Sigmoid colon (tissue), 7 donors: ENCODE measurements at places on chromosomes 1 and 21. TPM values are rescaled to one million over a fixed set of nuclear protein-coding genes. Genes with fewer than 3 reads are reported as not detected.
A peak's percentile ranks its signal among the peaks of the same experiment; 100 is the strongest.

- no peaks in the 10 kb centered on the region for H3K36me3 ChIP-seq
- peaks cover 8% of the 10 kb centered on the region for H3K4me1 ChIP-seq
- peaks cover 16% of the 10 kb centered on the region for H3K27me3 ChIP-seq
Observed at GRCh38 chr1:26156285-26157038, 2.4 kb upstream of the FAM110D start.

DNA sequence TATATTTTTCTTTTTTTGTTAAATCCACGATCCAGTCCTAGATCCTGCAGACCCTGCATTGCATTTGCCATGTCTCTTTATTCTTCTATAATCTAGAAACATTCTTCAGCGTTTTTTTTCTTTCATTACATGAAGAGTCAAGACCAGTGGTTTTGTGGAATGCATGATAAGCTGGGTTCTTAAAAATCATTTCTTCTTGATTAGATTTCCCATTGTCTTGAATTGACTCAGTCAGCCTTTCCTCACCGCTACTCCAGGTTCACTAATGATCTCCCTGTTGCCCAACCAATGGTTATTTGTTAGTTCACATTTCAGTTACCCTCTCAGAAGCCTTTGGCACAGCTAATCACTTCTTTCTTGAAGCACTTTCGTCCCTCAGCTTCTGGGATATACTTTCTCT is 25.2 kb downstream of the CHD1L start:
- no peak overlapping the region for H3K4me3 ChIP-seq
- H3K36me3 ChIP-seq = peaks cover 12% of the 10 kb centered on the region
- H3K27me3 ChIP-seq = no peaks in the 10 kb centered on the region
- H3K27ac ChIP-seq = no peak overlapping the region
- no peak for DNase-seq

GRCh38 chr1:6000444-6001288 is 8.4 kb upstream of the NPHP4 start:
- no peaks in the 10 kb centered on the region for H3K4me1 ChIP-seq
- no peak overlapping the region for H3K4me3 ChIP-seq
- H3K27ac ChIP-seq = no peak overlapping the region
- H3K27me3 ChIP-seq = no peaks in the 10 kb centered on the region

The LRRC8B gene
- total RNA-seq = 6.4 TPM

The RGL1 gene
- 34.6 TPM for total RNA-seq

DNA sequence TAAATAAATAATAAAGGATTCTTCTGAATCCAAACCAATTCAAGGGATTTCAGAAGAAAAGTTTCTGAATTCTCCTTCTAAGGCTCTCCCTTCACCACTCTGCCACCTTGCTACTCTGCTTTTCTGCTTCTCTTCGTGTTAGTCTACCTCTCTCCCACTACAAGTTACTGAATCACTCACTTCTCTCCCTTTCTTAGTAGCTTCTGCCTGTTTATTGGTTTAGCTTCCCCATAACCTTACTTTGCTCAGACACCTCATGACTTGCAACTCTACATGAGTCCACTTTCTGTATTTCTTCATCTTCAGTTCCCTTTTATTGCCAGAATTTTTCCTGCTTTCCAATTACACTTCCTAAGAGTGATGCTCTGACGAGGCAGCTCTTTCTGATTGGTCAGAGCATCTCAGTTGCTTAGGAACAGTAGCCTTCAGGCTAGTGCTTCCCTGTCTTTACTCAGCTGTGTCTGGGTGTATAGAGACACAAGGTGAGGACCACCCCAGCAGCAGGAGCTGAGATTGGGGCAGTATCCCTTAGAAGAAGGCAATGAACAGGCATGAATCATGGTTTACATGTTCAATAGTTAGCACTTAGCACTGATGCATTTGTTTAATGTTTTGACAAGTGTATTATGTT is 144.6 kb downstream of the SLC30A10 start:
- H3K4me1 ChIP-seq = peaks cover 11% of the 10 kb centered on the region
- no peaks in the 10 kb centered on the region for H3K36me3 ChIP-seq
- no peaks in the 10 kb centered on the region for H3K27me3 ChIP-seq
- no peak overlapping the region for H3K27ac ChIP-seq

DNA sequence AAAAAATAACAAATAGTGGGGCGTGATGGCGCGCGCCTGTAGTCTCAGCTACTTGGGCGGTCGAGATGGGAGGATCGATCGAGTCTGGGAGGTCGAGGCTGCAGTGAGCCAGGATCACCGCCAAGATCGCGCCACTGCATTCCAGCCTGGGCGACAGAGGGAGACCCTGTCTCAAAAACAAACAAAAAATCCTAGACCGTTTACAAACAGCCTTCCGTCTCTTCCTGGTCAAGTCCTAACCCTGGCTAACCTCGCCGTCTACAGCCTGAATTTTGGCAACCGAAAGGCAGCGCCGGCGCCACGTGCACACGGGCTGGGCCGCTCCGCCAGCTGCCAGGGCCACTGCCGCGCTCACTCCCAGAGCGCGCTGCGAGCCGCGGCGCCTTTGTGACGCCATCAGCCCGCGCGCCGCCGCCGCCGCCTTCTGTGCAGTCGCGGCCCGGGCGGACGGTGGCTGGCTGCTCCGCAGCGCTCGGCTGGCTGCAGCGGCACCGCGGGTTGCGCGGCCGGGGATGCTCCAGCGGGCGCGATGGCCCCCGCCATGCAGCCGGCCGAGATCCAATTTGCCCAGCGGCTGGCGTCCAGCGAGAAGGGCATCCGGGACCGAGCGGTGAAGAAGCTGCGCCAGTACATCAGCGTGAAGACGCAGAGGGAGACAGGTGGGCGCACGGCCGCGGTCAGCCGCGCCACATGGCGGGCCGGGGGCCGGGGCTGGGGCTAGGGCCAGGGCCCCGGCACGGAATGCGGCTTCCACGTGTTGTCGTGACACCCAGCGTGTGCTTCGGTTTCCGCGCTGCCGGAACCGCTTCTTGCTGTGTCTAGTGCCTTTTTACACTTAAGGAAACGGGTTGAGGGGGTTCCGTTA is at the start of the genes HSF2BP and RRP1B:
HSF2BP (minus strand) TSS at position 353 of the 865 bp plus-strand sequence. CDS start 1,392 bp downstream, outside the sequence.
RRP1B (plus strand) TSS at position 425 of the 865 bp plus-strand sequence; CDS start at position 530, 105 bp downstream.
- H3K27me3 ChIP-seq = no peaks in the 10 kb centered on the region
- peak within 1 kb of the TSS; percentile 96 for H3K4me3 ChIP-seq
- DNase-seq = peak; percentile 89
- H3K36me3 ChIP-seq = peaks cover 3% of the 10 kb centered on the region
- no peaks in the 10 kb centered on the region for H3K4me1 ChIP-seq
- H3K27ac ChIP-seq = peak within 1 kb of the TSS; percentile 88

The IL20 gene
- not detected for total RNA-seq

DNA sequence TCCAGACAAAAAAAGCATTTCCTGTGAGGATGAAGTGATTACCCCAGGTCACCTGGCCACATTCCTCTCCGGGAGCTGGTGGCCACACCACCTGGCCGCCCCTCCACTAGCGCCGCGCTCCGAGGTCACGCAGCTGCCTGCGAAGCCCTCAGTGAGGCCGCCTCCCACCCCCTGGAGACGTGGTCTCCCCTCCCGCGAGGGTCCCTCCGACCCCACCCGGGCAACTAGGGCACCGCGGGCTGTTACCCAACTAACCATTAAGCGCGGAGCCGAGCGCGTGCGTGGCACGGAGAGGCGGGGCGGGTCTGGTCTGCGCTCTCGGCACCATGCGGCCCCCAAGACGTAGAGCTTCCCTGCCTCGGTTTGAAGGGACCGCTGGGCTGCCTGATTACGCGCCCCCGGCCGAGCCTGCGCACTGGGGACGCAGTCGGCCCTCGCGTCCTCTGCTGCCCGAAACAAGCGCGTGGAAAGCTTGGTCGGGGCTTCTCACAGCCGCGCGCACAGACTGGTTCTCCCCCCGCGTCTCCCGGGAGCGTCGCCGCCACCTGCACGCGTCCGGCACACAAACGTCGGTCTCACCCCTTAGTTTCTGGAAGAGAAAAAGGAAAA is 106.5 kb downstream of the SLC16A1 start:
- H3K4me3 ChIP-seq = no peak overlapping the region
- H3K27me3 ChIP-seq = peaks cover 41% of the 10 kb centered on the region
- peaks cover 10% of the 10 kb centered on the region for H3K4me1 ChIP-seq
- no peaks in the 10 kb centered on the region for H3K36me3 ChIP-seq

The HHIPL2 gene
- not detected for total RNA-seq

The CLDN14 gene
- not detected for total RNA-seq

DNA sequence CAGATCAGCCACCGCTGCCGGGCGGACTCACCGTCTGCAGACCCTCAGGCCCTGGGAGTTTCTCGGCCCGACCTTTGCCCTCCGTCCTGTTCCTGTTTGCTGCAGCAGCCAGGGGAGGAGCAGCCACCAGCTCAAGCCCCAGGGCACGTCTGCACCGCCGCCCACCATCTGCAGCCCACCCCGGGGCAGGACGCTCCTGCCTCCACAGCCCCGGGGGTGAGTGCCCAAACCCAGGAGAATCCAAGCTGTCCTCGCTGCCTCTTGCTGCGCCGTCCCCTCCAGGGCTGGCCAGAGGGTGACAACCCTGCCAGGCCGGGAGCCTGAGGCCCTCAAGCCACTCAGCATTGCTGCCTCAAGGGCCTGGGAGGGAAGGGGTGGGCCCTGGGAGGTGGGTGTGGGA is 1.2 kb upstream of the SLC25A34 start:
- H3K27me3 ChIP-seq = no peaks in the 10 kb centered on the region
- H3K4me3 ChIP-seq = no peak overlapping the region
- peaks cover 30% of the 10 kb centered on the region for H3K36me3 ChIP-seq

The VWA5B1 gene
- not detected for total RNA-seq

DNA sequence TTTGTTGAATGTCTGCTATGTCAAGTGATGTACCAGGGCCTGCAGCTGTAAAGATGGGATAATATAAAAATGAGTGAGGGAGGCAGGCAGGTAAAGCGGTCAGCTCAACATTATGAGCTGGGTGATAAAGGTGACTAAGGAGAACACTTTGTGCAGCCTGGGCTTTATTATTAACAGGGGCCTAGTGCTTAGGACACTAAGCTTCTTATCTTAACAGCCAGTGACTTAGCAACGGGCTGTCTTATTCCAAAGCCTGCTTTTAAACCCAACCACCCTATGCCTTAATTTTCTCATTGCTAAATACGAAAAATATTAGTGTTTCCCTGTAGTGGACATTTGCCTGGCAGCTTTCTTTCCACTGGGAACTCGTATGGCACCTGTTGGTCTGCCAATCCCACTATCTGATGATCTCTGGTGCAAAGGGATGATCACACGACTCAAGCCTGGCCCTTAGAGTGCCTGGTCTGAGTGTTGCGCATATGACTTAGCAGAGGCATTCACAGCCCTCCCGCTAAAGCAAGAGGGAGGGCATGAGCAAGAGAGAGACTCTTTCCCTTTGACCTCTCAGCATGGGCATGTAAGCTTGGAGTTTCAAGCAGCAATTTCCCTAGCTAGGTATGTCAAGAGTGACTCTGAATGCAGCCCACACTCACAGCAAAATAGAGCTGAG is 98.6 kb upstream of the PAPPA2 start:
- no peaks in the 10 kb centered on the region for H3K27me3 ChIP-seq
- no peak overlapping the region for H3K27ac ChIP-seq
- no peaks in the 10 kb centered on the region for H3K36me3 ChIP-seq
- DNase-seq = no peak

The MATN1 gene
- 0.54 TPM for total RNA-seq

The JAM2 gene
- 13.0 TPM for total RNA-seq

- H3K27ac ChIP-seq = no peak overlapping the region
- no peaks in the 10 kb centered on the region for H3K4me1 ChIP-seq
- H3K27me3 ChIP-seq = no peaks in the 10 kb centered on the region
- no peak for DNase-seq
Observed at GRCh38 chr1:168291222-168291837, 10.7 kb downstream of the TBX19 start.

The KPNA6 gene
- 47.0 TPM for total RNA-seq

The DMBX1 gene
- not detected for total RNA-seq

DNA sequence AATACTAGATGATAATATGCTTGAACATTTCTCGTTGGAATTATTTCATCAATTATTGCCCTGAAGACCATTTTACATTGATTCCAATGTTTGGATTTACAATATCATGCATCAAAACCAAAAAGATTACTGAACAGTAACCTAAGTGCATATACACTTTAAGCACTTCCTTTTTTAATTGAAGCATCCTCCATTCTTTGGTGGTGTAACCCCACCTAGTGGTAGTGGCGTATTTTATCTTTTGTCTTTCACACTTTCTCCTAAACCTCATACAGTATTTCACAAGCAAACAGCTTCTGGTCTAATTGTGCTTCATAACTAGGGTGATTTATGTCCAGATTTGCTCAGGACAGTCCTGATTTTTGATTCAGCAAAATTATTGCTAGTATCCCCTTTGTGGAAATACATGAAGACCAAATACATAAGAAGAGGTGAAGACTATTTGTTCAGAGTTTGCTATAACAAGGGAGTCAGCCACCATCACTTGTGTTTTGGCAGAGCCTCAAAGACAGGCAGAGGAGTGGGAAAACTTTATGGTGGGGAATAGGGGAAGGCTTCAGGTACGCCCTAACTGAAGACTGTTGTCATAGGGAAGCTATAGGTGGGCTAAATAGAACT is 3.4 kb upstream of the NVL start:
- no peak for DNase-seq
- no peaks in the 10 kb centered on the region for H3K4me1 ChIP-seq
- no peaks in the 10 kb centered on the region for H3K27me3 ChIP-seq
- H3K27ac ChIP-seq = no peak overlapping the region
- no peaks in the 10 kb centered on the region for H3K36me3 ChIP-seq

The C1QTNF12 gene
- not detected for total RNA-seq

DNA sequence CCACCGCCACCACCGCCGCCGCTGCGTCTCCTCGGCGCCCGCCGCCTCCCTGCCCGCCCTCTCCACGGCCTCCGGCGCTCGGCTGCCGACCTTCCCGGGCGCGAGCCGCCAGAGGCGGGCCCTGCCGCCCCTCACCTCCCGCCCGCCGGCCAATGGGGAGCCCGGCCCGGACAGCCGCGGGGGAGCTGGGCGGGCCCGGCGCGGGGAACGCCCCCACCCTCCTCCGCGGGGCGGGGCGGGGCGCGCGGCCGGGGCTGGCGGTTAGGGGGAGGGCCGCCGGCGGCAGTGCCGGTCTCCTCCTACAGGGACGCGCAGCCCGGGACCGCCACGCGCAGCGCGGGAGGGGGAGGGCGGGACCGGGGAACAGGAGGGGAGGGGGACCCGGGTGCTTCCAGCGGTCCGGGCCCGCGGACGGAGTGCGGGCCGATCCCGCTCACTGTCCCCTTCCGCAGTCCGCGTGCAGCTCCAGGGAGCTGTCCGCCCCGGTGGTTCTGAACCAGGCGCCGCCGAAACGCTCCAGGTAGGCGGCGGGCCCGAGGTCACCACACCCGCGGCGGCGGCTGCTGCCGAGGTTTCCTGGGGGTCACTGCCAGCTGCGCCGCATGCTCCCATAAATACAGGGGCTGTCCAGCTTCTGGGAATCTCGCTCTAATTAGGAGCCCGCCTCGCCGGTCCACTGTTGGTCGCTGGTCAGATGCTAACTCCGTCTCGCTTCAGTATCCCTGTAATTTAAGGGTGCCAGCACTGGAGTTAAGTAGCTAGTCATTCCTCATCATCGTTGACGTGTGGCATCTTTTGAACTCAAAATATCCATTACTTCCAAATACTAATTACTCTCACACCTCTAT is at the start of gene PGBD5:
PGBD5 (minus strand) TSS at position 87 of the 848 bp plus-strand sequence. CDS start 404 bp downstream, outside the sequence.
- H3K4me1 ChIP-seq = peaks cover 6% of the 10 kb centered on the region
- H3K4me3 ChIP-seq = peak within 1 kb of the TSS; percentile 19
- no peaks in the 10 kb centered on the region for H3K36me3 ChIP-seq
- peaks cover 52% of the 10 kb centered on the region for H3K27me3 ChIP-seq
- no peak within 1 kb of the TSS for H3K27ac ChIP-seq

- H3K27ac ChIP-seq = no peak overlapping the region
- peaks cover 5% of the 10 kb centered on the region for H3K4me1 ChIP-seq
- no peak for DNase-seq
Observed at GRCh38 chr1:108070662-108071061, 105.7 kb upstream of the VAV3 start.

The KIRREL1 gene
- 29.0 TPM for total RNA-seq

The CXADR gene
- total RNA-seq = 1.9 TPM

- H3K36me3 ChIP-seq = no peaks in the 10 kb centered on the region
- no peak overlapping the region for H3K27ac ChIP-seq
- no peak for DNase-seq
- H3K27me3 ChIP-seq = no peaks in the 10 kb centered on the region
- H3K4me1 ChIP-seq = no peaks in the 10 kb centered on the region
Observed at GRCh38 chr1:4322881-4323280, 331.5 kb upstream of the AJAP1 start.
